ENCODE measurements at places on chromosomes 5 and 9.

DNA sequence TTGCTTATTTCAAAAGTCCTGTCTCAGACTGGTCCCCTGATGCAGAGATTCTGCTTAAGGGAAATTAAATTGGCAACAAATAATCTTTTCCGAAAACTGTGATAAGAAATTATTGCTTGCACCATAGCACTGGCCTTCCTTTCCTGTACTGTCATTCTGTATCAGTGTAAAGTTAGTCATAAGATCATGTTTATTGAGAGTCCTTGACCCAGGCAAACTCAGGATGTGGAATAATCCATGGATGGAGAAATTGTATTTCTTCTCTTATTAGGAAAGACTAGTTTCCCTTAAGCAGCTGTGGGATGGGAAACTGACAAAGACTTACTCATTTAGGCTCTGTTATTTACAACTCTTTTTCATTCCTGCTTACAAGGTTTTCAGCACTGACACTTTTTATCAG, 83.0 kb upstream of the RANBP6 start:
- DNase-seq: no peak

DNA sequence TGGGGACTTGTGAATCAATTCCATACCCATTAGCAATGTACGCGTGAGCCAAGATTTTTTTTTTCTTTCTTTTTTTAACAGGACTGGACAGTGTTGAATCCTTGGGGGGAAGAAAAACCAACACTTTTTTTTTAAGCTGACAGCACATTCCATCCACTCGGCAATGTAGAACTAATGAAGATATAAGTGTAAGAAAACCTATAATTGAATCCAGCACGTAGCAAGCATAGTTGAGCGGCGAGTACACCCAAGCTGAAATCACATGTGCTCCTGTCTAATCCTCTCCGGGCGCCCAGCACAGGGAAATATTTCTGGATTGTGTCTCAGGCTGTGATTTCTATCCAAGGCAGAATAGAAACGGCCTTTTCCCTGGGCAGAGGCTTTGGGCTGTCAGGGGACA, 118.2 kb downstream of the BOD1 start:
- no peak for DNase-seq

DNA sequence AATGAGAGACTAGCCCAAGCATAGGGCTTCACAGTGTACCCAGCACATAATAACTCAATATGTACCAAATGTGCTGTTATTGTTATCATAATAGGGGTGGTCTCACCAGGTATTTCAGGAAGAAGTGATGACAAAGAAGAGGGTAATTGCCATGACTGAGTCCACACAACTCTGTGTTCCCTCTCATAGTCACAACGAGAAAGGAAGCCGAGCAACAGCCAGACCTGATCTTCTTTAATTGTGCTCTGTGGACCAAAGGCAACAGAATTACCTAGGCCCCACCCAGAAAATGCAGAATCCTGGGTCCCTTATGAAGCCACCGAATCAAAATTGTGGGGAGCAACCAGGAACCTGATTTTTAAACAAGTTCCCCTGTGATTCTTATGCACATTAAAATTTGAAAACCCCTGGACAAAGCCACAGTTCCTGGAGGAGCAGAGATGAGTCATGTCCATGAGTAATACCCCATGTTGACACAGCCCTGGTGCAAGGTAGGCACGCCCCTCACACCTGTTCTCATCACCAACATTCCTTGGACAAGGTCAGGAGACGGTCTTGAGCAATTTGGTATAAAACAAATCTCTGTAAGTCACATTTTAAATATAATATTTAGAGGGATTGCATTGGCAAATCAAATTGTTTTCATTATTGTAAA, 5.2 kb downstream of the FGF1 start:
- DNase-seq: peak; percentile 90

- DNase-seq: no peak
Observed at GRCh38 chr9:38053697-38054461, 15.1 kb downstream of the SHB start.

DNA sequence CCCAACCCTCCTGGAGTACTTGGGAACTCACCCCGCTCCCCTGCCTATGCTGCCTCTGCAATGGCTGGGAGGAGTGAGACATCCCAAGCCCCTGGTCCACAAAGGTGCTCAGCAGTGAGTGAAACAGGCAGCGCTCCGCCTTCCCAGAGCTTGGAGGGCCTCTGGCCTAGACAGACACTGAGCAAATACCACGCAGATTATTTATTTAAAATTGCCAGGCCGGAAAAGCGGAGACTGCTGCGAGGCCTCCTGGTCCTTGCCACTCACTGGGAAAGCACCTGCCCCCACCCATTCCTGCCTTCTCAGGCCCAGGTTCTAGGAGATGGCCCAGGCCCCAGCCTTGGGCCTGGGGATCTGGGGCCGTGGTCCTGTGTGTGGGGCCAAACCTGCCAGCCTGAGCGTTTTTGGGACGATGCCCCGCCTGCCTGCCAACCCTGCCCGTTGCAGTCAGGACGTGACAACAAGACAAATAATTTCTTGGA, 17.4 kb downstream of the FGF18 start:
- no peak for DNase-seq

- peak; percentile 46 for DNase-seq
Observed at GRCh38 chr5:115460472-115460871, 84.1 kb downstream of the FEM1C start.

DNA sequence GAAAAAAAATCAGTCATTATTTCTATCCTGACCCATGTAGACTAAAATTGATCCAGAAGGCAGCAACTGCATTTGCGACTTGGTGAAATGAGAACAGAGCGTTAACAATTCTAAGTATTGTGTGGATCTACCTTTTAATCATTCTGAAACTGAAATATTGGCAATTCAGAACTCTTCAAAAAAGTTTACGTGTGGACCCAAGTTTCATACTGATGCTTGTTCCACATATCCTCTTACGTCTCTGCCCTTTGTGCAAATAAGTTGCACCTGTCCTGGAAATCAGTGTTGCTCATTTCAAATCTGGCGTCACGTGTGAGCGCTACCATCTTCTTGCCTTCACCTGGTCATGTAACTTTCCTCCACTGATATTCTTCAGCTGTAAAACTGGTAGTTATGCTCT, 74.7 kb downstream of the NTRK2 start:
- DNase-seq: no peak

- DNase-seq: no peak
Observed at GRCh38 chr9:105286098-105286497, 41.6 kb downstream of the SLC44A1 start.

DNA sequence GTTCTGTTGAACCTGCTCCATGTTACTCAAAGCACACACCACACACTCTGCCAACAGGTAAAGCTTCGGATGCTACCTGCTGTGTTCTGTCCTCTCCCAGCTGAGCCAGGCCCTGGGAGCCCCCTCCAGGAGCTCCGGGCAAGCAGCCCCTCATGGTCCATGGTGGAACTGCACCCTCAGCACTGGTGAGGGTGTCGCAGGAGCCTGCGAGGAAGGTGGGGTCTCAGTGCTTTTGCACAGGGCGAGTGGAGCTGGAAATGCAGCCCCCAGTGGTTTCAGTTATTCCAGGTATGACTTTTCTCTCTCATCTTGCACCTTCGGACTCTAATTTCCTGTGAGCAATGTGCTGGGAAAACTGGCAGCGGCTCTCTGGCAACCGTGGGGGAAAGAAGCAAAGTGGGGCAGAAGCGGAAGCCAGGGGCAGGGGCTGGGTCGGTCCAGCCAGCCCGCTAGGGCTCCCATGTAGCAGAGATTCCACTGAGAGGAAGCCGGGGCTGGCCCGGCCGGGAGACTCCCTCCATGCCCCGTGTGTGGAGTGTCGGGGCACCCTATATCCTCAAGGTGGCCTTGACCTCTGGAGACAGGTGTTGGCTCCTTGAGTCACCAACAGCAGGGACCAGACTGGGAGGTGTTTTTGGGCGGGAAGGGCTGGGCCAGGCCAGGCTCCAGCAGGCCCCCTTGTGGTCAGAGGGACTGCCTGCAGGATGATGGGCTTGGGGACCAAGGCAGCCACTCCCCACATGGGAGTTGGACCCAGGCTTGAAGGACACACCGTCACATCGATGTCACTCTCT, 75.6 kb upstream of the PRSS3 start:
- peak; percentile 48 for DNase-seq

- peak; percentile 64 for DNase-seq
Observed at GRCh38 chr5:93622240-93622885, 39.3 kb downstream of the NR2F1 start.

- DNase-seq: no peak
Observed at GRCh38 chr5:52148679-52149078, 639.0 kb upstream of the ITGA1 start.

- no peak for DNase-seq
Observed at GRCh38 chr5:31317665-31318064, 124.2 kb downstream of the CDH6 start.

DNA sequence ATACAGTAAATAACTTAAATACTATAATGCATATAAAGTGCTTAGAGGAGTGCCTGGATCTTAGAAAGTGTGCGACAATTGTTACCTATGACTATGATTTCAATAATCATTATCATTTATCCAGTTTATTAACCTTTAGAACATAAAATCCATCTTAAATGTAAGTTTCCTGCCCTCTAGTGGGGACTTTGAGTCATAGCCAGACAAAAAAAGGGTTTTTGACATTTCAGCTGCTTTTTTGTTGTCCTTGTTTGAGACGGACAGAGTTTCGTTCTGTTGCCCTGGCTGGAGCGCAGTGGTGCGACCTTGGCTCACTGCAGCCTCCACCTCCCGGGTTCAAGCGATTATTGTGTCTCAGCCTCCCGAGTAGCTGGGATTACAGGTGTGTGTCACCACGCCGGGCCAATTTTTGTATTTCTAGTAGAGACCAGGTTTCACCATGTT, 9.7 kb upstream of the C9orf152 start:
- peak; percentile 74 for DNase-seq

DNA sequence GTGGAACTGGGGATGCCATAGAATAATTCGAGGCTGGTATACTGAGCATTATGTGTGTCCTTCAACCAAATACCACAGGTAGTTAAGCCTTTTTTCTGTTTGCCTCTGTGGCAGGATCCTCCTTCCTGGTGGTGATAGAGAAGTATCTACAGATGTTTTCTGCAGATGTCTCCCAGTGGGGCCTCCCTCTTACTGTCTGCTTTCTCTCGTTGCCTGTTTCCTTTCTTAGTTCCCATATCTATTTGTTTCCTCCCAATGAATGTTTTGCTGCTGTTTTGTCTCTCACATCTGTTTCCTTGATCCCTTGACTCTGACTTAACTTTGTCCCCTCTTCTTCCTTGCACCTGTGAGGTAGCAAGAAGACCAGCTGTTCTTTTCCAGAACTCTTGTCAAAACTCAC, 130.9 kb upstream of the NUDT12 start:
- no peak for DNase-seq

- no peak for DNase-seq
Observed at GRCh38 chr5:79225026-79225425, 10.9 kb upstream of the JMY start.

GRCh38 chr5:26579712-26580111, 458.7 kb downstream of the CDH9 start:
- DNase-seq: no peak

GRCh38 chr9:124286292-124286931, 28.7 kb downstream of the NEK6 start:
- DNase-seq: peak; percentile 64

- DNase-seq: no peak
Observed at GRCh38 chr5:60325870-60326269, 374.1 kb downstream of the DEPDC1B start.

DNA sequence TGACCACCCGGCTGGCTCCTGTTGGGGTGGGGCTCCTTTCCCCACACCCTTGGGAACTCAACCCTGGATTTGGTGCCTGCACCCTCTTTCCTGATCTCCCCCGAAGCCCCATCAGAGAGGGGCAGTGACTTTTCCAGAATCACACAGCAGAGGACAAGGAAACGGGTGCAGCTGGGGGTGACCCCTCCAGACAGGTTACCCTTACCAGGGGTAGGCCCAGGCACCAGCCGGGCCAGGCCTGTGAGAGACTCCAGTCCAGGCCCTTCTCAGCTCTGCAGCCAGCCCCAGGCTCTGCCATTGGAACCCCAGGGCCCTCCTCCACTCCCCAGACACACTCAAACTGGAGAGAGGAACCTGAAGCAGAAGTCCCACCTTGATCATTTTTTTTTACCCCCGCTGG, 19.0 kb upstream of the PHYHD1 start:
- DNase-seq: no peak

Measured in HT-29 (cell line).